ENCODE measurements at places on chromosomes 1 and 21. TPM values are rescaled to one million over a fixed set of nuclear protein-coding genes. Genes with fewer than 3 reads are reported as not detected.

The AMY1C gene
- not detected for total RNA-seq

The CLDN8 gene
- total RNA-seq, result not detected

The HMGCS2 gene
- not detected for total RNA-seq

The TINAGL1 gene
- total RNA-seq, result 15.8 TPM

DNA sequence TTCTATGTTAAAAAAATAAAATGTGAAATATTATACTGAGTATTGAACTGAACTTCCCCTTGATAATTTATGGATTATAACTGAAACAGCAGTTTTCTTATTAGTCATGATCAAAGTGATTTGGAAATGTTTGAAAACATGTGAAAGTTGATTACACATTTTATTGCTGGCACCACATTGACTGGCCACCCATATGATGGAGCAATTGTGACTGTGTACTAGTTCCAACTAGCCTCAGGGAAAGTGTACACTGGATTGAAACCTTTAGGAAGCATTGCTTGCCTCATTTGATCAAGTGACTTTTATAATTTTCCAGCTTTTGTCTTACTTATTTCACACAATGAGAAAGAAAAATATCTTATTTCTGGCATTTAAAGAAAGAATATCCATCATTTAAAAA is 128.0 kb upstream of the ADGRL2 start:
- no peaks in the 10 kb centered on the region for H3K36me3 ChIP-seq
- H3K27ac ChIP-seq, result no peak overlapping the region
- H3K4me3 ChIP-seq, result no peak overlapping the region
- no peaks in the 10 kb centered on the region for H3K27me3 ChIP-seq
- DNase-seq, result no peak
